Retina (tissue), 1 donor: ENCODE measurements at places on chromosomes 6 and 20.

- no peak for DNase-seq
Measured at GRCh38 chr6:29733057-29733456, 9.8 kb downstream of the HLA-F start.

DNA sequence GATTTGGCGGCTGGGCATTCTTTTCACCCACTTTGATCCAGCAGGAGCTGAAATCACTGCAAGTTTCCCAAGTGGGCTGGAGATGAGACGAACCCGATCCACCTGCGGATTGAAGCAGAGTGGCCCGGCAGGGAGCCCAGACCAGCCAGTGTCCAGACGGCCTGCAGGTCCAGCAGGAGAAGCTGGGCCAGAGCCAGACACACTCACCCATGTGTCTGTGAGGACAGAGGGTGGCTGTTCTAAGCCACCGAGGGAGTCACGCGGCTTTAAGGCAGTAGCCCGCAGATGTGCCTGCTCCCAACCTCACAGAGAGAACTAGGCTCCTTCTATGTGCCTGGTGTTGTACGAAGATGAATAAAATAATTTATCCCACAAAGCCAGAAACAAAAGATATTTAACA lies 200.7 kb downstream of the WDR27 start:
- no peak for DNase-seq

GRCh38 chr6:106014955-106015354 lies 71.2 kb upstream of the PRDM1 start:
- no peak for DNase-seq

- no peak for DNase-seq
Measured at GRCh38 chr6:1105833-1106400, 206.0 kb upstream of the FOXQ1 start.

DNA sequence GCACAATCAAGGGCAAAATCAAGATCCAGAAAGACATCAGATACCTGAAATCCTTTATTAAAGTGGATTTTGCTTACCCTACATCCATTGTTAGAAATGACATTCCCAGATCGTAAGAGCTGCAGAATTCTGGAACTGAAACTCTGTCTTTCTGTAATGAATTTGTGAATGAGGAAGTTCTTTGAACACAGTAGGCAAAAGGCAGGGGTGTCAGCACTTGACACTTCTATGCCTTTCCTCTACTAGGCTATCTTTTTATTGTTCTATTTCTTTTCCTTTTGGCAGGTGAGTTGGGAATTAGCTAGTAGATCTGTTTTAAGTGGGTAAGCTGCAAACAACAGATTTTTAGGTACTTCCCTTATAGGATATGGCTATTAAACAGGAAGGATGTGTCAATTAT lies 126.3 kb downstream of the CARMIL1 start:
- no peak for DNase-seq

DNA sequence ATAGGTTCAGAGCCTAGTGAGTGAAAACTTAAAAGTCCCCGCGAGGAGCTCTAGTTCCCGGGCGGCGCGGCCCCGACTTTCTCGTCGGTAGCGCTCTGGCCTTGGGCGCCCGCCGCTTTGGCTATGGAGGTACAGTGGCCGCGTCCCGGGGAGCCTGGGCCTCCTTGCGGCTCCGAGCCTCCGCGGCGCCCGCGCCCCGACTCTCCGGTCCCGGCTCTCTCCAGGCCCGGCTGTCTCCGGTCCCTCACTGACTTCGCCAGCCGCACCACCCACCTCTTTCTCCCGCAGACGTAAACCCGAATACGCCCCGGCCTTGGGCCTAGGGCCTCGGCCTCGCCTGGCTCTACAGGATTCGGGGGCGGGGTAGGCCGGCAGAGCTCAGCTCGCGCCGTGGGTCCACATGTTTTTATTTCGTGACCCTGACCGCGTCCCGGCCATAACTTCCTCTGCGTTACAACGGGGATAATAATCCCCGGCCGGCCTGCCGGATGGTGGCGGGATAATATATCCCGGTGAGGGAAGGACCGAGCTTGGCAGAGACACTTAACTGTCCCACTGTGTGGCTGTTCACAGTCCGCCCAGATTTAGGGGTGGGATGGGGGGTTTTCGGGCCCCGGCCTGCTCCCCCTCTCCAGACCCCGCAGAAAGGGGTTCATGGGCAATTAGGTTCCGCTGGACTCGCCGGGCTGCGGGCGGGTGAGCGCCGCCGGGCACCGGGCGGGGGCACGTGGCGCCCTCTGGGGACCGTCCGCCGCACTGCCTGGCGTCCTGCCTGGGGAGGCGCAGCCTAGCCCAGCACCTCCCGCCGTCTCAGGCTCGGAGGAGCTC lies 10.0 kb upstream of the TBX18 start:
- DNase-seq = peak; percentile 86
